Cerebellar nuclear complex (tissue), 1 donor: ENCODE measurements at places on chromosomes 2 and 18.

DNA sequence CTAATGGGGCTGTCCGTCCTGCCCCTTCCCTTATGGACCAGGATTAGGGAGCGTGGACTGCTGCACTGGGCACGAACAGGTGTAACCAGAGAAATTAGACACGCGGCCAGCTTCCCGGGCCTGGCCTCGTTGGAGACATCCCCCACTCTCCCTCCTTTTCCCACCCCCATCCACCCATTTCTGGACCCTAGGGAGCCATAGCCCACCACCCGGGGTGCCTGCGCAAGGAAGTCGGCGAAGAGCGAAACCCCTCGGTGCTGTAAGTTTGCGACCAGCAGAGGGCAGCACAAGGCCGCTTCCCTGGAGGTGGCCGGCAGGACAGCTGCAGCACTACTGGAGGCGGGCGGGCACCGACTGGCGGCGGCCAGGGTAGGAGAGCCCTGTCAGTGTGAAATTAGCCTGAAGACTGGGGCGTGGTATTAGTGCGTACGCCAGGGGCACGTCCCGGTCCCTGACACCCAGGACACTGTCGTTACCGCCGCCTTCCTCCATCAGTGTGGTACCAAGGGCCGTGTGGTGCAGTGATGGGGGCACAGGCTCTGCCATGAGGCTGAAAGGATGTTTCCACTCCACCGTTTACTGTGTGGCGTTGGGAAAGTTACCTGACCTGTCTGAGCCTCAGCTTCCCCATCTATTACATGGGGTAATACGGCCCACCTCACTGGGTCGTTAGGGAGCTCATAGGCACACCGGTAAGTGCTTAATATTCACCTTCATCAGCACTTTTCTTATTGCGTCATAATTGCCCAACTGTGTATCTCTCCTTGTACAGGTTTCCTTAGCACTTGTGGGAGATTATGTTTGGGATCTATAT, 36.0 kb upstream of the CD207 start:
- DNase-seq, result no peak

DNA sequence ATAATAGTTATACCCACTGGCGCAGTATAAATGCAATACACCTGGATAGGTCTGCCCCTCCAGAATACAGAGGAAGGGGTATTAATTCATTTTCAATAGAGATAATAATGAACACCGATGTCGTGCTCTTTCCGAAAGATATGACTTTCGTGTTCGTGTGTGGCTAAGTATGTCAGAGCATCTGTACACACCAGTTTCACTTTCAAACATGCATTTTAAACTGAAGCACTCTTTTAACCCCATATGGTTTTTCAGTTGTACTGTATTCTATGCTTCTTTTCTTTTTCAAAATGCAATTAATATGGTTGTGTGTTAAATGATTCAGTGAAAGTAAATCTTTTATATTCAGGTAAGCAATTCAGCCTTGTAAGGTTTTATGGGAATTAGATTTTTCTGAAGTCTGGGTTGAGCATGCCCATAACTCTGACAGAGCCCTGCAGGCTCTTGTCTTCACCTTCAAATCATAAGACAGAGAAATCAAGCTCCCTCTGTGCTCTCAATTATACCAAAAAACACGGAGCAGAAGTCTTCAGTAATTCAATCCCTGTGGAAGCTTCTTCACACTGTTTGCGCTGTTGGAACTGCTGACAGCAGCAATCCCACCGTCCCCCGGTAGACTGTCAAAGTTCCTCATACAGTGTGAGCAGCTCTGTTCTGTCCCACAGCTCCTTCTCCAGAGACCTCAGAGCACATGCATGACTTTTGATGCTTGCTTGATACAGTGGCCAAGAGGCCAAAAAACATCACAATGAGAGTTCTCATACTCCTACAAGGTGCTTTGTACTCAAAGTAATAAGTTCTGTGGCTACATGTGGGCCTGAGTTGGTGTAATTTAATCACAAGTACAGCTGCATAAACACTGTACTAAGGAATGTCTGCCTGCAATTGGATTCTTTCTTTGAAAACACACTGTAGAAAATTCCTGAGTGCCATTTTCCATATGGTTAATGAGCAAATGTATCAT, 186.8 kb downstream of the ZNF521 start:
- no peak for DNase-seq

DNA sequence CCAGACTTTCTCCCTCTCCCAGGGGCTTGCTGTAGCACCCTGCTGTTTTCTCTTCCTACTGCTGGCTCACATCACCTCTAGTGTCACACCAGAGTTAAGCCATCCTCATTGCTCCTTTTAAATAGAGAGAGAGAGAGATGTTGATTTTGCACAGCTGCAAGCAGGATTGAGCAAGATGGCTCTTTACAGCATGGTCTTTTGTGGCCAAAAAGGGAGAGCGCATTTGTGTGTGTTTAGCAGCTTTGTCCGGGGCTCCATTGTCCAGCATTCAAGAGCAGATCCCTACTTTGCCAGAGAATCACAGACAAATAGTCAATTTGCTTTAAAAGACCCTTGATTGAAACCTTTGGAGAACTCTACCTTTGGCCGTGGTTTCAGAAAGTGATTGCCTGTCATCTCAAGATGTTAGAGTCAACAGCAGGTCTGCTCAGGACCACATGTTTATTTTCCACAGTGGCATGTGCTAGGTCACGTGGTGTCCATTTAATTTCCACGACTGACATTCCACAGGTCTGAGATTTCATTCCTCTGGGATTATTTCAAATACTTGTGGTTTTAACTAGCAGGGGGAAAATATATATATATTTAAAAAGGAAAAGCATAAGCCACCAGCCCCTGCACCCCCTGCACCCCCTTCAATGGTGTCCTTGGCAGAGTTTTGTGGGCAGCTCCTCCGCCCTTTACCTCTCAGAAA, 359.9 kb upstream of the SLC14A2 start:
- no peak for DNase-seq

DNA sequence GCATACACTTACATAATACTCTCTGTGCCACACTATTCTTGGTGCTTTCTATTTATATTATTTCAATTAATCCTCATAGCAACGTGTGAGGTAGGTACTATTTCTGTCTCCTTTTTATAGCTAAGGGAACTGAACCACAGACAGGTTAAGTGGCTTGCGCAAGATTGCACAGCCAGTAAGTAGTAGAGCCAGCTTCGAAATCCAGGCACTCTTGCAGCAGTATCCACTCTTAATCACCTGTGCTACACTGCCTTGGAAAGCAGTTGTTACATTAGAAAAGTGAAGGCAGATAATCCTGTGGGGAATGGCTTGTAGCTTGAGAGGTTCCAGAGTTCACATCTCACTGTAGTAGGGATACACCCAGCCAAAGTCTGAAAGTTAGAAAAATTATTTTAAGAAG, 198.3 kb downstream of the LDLRAD4 start:
- DNase-seq, result no peak

DNA sequence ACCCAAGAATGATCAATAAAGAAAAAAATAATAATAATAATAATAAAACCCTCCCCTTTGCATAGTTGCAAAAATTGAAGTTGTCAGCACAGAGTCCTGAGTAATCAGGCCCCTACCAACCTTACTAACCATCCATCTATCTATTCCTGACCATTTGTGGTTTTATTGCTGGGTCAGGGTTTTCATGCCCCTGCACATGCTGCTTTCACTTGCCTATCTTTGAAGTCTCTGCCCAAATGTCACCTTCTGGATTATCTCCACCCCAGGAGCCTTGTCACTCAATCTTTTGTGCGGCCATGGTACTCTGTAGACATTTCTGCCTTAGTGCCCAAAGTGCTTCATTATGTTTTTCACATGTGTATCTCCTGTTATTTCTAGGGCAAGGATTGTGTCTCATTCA, 35.1 kb downstream of the SLC30A6 start:
- DNase-seq, result no peak

- no peak for DNase-seq
Measured at GRCh38 chr2:219959471-219959870, 332.0 kb downstream of the SLC4A3 start.

GRCh38 chr18:48544116-48544515, 5.3 kb downstream of the CTIF start:
- DNase-seq, result no peak

DNA sequence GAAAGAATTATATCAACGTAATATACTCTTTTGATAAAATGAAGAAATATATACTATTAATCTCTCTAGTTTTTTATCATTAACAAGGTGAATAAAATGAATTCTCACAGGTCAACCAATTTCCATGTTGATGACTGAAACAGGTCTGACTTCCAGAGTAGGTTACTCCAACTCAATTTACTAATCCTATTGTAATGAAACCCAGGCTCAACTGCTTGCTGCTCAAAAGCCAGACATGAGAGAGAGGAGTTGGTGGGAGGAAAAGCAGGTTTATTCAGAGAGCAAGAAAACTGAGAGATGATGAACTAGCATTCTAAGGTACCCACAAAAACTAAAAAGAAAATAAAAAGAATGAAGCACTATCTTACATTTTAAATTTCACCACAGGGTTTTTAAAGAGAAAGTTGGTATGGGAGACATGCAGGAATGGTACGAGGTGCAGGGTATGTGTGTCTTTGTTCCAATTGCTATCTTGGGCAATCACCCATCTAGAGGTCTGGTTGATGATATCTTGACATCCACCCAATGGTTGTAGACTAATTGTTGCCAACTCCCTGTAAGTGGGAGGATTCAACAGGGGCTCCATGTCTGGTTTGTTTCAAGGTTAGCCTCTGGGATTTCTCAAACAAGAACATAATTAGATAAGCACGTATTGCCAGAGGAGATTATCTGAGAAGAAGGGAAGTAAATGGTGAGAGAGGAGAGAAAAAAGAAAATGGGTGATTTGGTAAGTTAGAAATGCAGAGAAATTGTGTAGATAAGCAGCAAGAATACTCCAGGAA, 471.4 kb upstream of the REG3G start:
- no peak for DNase-seq

GRCh38 chr2:74871414-74871813, 37.5 kb downstream of the HK2 start:
- no peak for DNase-seq

DNA sequence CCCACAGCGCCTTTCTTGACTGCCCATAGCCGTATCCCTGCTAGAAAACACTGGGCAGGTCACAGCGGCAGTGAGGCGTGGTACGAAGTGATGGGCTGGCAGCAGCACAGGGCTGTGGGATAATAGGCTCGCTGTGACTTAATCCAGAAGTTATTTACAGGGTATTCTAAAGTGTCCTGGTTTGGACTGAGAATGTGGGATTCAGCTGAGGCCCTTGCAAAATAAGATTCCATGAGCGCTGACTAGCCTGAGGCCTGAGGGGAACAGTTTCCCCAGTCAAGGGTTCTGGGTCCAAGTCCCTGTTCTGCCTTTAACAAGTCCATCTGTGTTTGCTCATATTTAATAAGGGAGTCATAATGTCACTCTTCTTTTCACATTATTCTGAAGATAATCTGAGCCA, 34.6 kb downstream of the SETBP1 start:
- DNase-seq, result no peak

DNA sequence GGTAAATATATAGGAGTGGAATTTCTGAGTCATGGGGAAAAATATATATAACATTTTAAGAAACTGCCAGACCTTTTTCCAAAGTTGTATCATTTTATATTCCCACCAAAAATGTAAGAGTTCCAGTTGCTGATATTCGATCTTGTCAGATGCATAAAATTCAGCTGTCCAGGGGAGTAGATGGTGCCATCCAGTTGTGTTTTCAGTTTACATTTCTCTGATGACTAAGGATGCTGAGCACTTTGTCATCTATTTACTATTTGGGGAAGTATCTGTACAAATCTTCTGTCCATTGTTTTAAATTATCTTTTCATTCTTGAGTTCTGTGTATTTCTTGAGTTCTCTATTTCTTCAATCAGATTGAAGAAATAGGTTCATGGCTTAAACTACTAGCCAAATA, 126.1 kb downstream of the RTN4 start:
- no peak for DNase-seq

- DNase-seq, result no peak
Measured at GRCh38 chr2:100460904-100461530, 9.3 kb upstream of the NMS start.

GRCh38 chr2:239856620-239857285, 168.4 kb downstream of the NDUFA10 start:
- no peak for DNase-seq

DNA sequence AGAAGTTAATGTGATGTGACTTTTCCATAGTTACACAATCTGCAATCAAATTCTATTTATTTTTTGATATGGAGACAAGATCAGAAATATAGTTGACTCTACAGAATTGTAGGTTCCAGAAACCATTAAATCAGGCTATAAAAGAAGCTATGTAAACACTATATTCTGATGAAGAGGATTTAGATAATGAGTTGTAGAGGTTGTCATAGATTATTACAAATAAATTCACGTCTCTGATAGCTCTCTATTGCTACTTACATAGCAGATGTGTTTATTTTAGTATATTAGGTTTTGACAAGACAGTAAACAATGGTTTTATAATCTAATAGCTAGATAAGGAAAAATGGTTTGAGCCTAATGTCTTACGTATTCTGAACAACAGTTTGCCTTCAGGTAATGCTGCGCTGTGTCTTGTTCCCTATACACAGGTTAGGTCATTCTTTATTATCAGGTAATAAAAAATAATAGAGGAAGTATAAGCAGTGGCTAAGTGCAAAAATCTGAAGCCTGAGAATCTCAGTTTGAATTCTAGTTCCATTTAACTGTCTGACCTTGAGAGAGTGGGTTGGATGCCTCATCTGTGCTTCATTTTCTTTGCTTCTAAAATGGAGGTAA, 93.4 kb downstream of the PPP1R1C start:
- no peak for DNase-seq

GRCh38 chr18:10834128-10834815, 308.4 kb downstream of the NAPG start:
- DNase-seq, result no peak

GRCh38 chr2:83233326-83233725, 1225.8 kb downstream of the SUCLG1 start:
- no peak for DNase-seq

DNA sequence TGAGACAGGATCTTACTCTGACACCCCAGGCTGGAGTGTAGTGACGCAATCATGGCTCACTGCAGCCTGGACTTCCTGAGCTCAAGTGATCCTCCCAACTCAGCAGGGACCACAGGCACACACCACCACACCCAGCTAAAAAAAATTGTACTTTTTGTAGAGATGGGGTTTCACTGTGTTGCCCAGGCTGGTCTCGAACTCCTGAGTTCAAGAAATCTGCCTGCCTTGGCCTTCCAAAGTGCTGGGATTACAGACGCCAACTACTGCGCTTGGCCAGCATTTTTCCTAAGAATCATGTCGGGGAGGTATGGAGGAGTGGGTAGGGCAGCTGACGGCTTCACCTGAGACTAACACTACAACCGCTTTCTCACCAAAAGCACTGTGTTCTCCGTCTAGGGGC, 50.4 kb downstream of the CYP26B1 start:
- DNase-seq, result no peak

GRCh38 chr2:104701411-104701911, 152.5 kb upstream of the POU3F3 start:
- DNase-seq, result no peak

DNA sequence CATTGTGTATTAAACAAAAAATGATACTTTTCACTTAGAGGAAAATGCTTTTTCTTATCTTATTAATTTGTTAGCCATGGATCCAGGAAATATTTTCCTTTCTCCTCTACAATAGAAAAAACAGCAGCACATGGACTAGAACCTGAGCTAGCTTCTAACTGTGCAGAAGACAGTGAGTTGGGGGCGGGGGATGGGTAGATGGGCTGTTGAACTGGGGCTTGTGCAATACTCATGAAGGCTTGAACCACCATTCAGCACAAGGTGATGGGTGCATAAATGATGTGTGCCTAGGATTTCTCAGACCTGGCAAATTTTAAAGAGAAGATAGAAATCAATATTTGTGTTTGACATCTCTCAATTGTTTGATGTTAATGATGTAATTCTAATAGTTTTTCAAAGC, 42.0 kb downstream of the COL5A2 start:
- no peak for DNase-seq
